ENCODE measurements at places on chromosomes 1 and 21.

GRCh38 chr1:192615055-192615454 lies 20.9 kb upstream of the RGS13 start:
- DNase-seq, result no peak

DNA sequence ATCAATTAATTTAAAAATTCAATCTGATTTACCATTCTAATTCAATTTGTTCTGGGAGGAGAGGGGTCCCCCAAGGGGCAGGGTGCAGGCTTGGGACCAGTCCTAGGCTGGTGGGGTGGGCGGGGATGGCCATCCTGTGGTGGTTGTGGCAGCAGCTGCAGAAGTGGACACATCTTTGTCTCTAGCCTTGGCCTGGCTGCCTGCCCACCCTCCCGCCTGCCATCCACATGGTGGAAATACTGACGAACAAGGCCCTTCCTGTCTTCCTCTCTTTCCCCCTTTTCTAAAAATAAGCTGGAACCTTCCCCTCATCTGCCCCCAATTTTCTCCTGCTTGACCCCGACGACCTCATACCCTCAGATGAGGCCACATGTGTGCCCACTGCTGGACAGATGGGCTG lies 130.9 kb downstream of the FOXD2 start:
- DNase-seq, result no peak

- no peak for DNase-seq
Measured at GRCh38 chr1:45541193-45541592, 9.4 kb upstream of the AKR1A1 start.

DNA sequence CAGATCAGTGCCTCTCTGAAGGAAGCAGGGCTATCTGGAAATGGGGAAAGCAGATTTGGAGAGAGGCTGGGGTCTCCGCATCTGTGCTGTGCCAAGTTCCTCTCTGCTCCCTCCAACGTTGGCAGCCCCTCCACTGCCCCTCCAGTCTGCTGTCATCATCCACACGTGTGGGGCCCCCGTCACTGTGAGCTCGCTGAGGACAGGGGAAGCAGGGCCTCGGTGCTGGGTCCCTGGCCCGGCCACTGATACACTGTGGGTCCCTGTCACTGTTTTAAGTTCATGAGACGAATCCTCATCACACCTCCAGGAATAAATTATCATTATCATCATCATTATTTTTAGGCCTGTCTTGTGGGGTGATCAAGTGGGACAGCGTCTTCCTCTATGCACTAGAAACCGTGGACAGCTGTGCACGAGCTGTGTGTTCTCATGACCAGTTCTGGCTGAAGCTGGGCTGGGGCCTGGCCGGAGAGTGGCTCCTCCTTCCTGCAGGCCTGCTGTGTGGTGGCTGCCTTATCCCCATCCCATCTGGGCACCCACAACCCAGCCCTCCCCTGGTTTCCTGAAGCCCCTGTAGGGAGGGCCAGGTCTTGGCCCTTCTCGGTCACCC lies 52.2 kb downstream of the DMRTB1 start:
- no peak for DNase-seq

GRCh38 chr1:245337829-245338484 lies 183.2 kb downstream of the KIF26B start:
- DNase-seq, result no peak

Data from HT1080 (cell line).